ENCODE measurements at places on chromosomes 1 and 21.

- DNase-seq, result no peak
These were observed 10.0 kb upstream of the ARHGAP29 start for GRCh38 chr1:94247138-94248094.

DNA sequence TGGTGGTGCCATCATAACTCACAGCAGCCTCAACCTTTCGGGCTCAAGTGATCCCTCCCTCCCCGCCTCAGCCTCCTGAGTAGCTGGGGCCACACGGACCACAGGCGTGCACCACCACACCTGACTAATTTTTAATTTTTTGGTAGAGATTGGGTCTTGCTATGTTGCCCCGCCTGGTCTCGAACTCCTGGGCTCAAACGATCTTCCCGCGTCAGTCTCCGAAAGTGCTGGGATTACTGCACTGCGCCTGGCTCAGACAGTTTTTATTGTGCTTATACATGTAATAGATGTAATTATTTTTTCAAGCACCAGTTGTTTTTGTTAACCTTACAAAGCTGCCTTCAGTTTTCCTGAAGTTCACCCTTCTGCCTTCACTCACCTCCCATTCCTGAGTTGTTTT lies 38.0 kb upstream of the HMGN1 start:
- no peak for DNase-seq

DNA sequence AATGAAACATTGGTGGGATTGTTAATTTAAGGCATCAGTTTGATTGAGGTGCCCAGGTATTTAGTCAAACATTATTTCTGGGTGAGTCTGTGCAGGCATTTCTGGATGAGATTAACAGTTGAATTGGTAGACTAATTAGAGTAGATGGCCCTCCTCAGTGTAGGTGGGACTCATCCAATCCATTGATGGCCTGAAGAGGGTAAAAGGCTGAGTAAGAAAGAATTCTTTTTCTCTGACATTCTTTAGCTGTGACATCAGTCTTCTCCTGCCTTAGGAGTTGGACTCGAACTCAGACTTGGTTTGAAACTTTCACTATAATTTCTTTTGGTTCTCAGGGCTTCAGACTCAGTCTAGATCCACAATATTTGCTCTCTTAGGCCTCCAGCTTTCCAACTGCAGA lies 59.6 kb upstream of the ADAMTS5 start:
- no peak for DNase-seq

DNA sequence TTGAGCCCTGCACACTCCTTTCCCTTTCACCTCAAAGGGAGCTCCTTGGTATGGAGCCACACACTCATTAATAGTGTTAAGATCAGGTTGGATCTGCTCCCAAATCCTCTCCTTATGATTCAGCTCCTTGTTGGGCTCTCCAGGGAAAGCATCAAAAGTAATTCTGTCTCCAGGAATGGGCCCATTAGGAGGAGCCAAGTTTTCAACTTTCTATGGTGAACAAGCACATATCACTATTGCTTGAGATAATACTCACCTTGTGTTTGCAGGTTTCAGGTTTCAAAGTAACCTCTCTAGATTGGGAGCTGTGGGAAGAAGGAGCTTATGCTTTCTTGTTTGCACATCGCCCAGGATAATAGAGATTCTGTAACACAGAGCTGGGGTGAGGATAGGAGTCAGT lies 164.8 kb downstream of the TNFSF18 start:
- no peak for DNase-seq

GRCh38 chr1:66207484-66207883 lies 326.5 kb upstream of the SGIP1 start:
- no peak for DNase-seq
